HT-29 (cell line): ENCODE measurements at places on chromosomes 6 and 20.

- DNase-seq = no peak
Measured at GRCh38 chr6:37495244-37495934, 4.3 kb downstream of the CCDC167 start.

GRCh38 chr6:137938770-137939379, 71.8 kb downstream of the TNFAIP3 start:
- no peak for DNase-seq

DNA sequence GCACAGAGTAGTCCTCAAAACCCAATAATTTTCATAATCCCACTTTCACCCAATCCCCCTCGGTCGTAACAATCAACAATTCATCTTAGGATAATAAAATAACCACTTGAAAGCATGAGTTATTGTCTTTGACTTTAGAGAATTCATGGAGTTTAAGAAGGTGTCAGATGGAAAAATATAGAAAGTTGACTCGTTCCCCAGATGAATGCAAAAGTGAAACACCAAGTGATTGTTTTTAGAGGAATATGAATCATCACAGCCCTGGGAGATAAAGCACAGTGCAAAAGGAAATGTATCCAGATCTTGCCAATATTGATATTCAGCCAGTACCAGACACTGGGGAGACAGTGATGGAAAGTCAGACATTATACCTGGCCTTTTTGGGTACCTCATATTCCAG, 860.5 kb downstream of the DHX35 start:
- DNase-seq = no peak

- no peak for DNase-seq
Measured at GRCh38 chr6:40810171-40810570, 223.0 kb upstream of the LRFN2 start.

DNA sequence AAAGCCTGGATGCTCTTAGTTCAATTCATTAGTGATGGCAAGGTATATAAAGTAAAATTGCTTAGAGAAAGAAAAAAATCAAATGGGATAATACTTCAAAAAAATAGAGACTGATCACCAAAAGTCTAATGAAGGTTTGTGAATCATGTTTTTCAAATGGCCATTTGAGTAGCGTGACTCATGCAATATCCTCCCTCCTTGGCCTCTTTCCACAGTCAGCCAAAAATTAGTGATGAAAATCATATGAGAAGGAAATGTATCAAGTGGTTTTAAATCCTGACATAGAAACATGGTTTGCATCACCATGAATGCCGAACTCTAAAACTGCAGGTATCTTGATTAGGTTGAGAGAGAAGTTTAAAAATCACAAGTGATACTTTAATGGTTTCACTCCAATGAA, 1.2 kb upstream of the COL19A1 start:
- DNase-seq = no peak

DNA sequence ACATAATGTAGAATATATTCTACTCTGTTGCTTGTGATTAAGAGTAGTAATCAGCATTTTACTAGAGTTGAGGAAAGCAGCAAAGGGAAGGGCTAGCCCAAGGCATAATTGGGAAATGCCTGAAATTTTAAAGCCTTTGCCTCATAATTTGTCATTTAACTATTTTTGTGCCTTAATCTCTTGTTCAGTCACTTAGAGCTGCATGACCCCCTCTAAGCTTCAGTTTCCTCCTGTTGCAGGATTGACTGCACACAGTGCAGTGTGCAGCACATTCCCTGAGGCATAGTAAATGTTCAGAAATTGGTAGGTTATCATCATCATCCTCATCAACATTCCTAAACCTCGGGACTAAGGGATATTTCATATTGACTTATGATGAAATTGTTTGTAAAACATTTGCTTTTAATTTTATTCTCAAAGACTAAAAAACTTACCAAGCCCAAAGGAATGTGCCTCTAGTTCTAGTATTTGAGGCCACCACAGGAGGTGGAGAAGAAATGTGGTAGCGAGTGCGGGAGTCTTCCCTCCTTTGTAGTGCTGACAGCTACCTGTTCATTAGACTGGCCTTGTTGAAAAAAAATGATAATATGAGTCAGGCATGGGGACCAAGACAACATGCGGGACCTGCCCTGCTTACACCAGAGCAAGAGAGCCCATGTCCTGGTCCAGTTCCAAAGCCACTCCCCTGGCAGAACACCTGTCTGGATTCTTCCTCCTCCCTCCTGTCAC, 14.8 kb upstream of the TENT5A start:
- peak; percentile 29 for DNase-seq

GRCh38 chr20:62812181-62812906, 4.5 kb upstream of the COL9A3 start:
- DNase-seq = no peak

GRCh38 chr6:124683507-124683906, 278.7 kb upstream of the RNF217 start:
- DNase-seq = peak; percentile 7

- no peak for DNase-seq
Measured at GRCh38 chr6:82612475-82613039, 248.9 kb downstream of the TPBG start.

- peak; percentile 5 for DNase-seq
Measured at GRCh38 chr6:501891-502601, 110.5 kb downstream of the IRF4 start.

DNA sequence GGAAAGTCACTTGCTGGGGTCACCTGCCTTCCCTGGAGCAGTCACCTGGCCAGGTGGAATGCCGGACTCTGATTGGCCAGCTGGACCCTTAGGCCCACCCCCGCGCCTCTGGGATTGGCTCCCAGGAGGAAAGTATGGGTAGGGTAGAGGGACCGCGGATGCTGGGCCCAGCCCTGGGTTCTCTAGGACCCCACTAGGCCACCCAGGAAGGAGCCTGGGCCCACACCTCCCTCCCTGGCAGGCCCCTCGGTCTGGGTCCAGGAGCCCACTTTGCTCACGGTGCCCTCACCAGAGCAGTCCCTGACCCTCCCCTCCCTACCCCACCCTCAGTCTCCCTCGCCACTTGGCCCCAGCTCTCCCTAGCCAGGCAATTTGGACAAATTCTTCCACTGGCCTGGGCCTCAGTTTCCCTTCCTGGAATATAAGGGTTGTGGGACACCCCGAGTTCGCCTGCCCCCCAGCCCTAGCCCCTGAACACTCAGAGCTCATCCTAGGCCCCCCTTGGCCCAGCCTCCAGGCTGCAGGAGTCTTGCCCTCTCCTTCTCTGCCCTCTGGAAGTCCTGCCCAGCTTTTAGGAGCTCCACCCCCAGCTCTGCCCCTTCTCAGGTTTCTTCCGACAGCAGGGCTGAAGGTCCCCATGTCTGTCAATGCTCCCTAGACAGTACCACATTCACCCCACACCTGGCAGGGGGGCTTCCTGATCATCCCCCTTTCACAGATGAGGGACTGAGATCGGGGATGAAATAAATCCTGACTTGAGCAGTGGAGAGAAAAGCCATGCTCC, 299.6 kb downstream of the TAF4 start:
- DNase-seq = peak; percentile 28
